Natural killer cell (primary cell): ENCODE measurements at places on chromosomes 7 and 10. TPM values are rescaled to one million over a fixed set of nuclear protein-coding genes. Genes with fewer than 3 reads are reported as not detected.

Gene CYP2E1
- total RNA-seq: 3.8 TPM

Gene KCND2
- not detected for total RNA-seq

Gene SCART1
- 13.8 TPM for total RNA-seq

Gene WNT16
- not detected for total RNA-seq

Gene TMEM72
- total RNA-seq: not detected

Gene MRLN
- total RNA-seq: not detected

Gene SSC4D
- total RNA-seq: not detected

Gene ZNF425
- total RNA-seq: 1.2 TPM

GRCh38 chr7:113953553-113953952 is 34.7 kb upstream of the PPP1R3A start:
- no peak for DNase-seq

- DNase-seq: no peak
Measured at GRCh38 chr10:121644501-121644900, 46.3 kb upstream of the FGFR2 start.

GRCh38 chr10:102230861-102231356 is 4.8 kb downstream of the ELOVL3 start:
- peak; percentile 45 for DNase-seq

- DNase-seq: peak; percentile 36
Measured at GRCh38 chr10:47311932-47312662, 10.2 kb upstream of the GDF2 start.

- no peak for DNase-seq
Measured at GRCh38 chr10:111545861-111546605, 469.2 kb downstream of the ADRA2A start.

- DNase-seq: no peak
Measured at GRCh38 chr7:140126435-140127034, 50.2 kb downstream of the KDM7A start.

GRCh38 chr7:132619967-132620366 is 43.7 kb upstream of the PLXNA4 start:
- DNase-seq: no peak

DNA sequence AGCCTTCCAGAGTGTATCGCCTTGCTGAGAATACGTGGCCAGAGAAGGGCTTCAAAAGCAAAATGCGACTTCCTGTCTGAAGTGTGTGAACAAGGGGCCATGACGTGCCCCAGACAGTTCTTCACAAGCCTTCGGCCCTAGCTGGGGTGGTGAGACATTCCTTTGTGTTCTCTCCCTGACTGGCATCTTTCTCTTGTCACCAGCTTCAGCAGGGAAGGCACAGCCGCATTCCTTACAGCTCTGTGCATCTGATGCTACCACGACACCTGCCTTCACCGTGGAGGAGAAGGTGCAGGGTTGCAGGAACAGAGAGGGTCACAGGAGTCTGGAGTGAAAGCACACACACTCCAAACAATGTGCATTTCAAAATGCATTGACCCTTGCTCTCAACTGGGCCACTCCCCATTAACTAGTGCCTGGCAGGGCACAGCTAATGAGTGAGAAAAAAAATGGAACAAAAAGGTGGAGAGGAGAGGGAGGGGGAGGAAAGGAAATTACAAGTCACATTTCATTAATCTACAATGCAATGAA is 93.4 kb downstream of the GPR26 start:
- no peak for DNase-seq

GRCh38 chr10:43322769-43323168 is 48.7 kb upstream of the FXYD4 start:
- DNase-seq: peak; percentile 64

DNA sequence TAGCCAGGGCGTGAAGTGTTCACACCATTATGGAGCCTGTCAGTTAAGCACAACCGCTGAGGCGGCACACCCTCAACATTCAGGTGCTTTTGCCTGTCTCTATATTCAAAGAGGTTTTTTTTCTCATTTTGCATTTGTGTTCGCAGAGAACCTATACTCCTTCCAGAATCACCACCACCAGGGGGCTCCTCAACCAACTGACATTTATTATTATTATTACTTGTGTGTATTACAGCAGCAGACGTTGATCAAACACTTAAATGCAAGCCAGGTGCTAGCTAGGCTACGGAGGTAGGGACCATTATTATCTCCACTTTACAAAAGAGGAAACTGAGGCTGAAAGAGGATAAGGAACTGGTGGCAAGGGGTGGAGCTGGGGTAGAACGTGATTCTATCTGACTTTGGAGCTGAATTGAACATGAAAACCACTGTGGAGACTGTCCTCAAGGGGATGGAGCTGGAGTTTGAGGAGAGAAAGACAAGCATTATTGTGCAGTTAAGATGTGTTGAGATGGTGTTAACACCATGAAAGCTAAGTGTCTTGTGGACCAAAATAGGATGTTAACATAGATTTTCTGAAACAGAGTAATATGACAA is 133.8 kb upstream of the PLXNA4 start:
- DNase-seq: no peak

- no peak for DNase-seq
Measured at GRCh38 chr7:12814828-12815227, 127.4 kb downstream of the ARL4A start.

GRCh38 chr10:69074532-69074931 is 13.4 kb upstream of the SRGN start:
- no peak for DNase-seq

DNA sequence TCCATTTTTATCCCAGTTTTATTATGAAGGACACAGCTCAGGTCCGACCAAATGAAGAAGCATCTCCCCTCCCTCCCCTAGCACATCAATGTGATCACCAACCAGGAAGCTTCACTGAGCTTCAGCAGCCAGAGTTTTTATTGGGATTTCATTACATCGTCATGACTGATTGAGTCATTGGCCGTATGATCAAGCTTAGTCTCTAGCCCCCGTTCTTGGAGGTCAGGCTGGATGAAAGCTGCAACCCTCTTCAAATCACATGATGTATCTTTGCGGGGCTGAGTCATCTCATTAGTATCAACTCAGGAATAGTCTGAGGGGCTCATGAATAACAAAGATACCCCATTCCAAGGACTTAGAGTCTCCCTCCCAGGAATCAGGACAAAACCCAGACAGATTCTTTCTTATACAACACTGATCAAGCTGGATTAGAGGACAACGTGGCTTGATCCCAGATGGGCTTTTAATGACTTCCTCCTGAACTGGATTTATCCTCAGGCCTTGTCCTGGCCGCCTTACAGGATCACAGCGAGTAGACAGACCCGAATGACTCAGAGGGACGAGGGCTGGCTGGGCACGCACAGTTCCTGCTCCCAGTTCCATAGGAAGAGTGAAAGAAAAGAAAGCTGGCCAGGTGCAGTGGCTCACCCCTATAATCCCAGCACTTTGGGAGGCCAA is 14.5 kb downstream of the LIMK1 start:
- no peak for DNase-seq

- DNase-seq: peak; percentile 23
Measured at GRCh38 chr10:4127518-4128315, 342.7 kb upstream of the KLF6 start.

GRCh38 chr7:157000741-157001653 is 9.5 kb downstream of the MNX1 start:
- DNase-seq: no peak

GRCh38 chr10:31320550-31321211 is 1.7 kb downstream of the ZEB1 start:
- peak; percentile 22 for DNase-seq

- DNase-seq: no peak
Measured at GRCh38 chr7:99597762-99598501, at the start of gene TMEM225B. TSS of gene TMEM225B (plus strand) at chr7:99598267. CDS start at chr7:99604389, 6,122 bp downstream.

DNA sequence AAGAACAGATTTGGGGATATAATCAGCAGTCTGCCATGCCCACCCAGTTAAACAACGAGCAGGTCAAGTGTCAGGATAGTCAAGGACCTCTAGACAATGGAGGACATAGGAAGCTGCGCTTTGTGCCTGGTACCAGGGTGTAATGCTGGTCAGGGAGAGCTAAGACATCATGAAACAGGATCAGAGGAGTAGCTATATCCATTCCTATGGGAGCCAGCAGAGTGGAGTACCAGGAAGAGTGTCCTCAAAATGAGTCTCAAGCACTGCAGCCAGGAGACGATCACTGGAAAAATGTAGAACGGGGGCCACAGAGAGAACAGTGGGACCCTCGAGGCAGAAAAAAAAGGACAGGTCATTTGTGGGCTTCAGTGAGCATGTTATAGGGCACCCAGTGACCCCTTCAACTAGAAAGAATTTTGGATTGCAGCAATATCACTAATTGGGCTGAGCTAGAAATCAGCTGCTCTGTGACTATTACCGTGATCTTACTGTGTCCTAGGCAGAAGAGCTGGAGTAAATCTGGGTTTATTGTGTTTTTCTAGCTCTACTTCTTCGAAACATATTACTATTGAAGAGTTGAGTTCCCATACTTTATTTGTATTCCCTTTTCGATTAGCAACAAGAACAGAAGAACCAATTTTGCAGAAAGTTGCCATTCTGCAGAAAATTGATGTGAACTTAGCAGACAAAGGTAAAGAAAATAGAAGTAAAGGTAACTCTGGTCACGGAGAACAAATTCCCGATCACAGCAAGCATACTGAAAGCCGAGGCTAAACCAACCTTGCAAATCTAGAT is 319.6 kb downstream of the AHR start:
- DNase-seq: no peak

DNA sequence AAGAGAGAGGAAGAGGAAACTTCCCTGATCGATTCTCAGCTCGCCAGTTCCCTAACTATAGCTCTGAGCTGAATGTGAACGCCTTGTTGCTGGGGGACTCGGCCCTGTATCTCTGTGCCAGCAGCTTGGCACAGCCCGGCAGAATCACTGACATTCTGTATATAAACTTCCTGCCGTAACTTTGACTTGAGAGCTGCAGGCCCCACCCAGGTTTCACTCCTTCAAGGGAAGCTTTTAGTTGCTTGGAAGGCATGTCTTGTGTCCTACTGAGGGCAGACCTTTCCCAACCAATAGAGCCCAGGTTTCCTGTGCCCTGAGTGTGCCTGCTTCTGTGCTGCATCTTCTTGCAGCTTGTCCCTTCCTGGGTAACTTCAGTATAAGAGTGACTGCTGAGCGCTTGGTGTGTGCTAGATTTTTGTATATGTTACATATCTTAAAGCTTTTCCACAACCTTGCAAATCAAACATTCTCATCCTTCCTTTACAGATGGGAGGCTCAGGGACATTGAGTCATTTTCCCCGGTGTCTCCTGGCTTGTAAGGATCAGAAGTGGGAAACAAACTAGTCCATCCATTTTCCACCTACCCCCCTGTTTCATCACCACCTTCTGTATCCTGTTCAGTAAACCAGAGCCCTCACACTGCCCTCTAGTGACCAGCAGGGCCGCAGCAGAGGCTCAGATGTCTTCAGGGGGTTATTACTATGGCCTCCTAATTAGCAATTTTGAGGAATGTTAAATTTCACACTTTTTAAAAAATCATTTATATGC is 225.2 kb upstream of the PRSS58 start:
- peak; percentile 77 for DNase-seq
